Dermis blood vessel endothelial cell (primary cell): ENCODE measurements at places on chromosomes 1 and 21. TPM values are rescaled to one million over a fixed set of nuclear protein-coding genes. Genes with fewer than 3 reads are reported as not detected.

DNA sequence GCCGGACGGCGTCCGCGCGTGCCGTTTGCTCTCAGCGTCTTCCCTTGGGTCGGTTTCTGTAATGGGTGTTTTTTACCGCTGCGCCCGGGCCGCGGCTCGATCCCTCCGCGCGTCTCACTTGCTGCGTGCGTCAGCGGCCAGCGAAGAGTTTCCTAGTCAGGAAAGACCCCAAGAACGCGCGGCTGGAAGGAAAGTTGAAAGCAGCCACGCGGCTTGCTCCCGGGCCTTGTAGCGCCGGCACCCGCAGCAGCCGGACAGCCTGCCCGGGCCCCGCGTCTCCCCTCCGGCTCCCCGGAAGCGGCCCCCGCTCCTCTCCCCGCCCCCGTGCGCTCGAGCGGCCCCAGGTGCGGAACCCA, 159.8 kb downstream of the RUNX1 start:
- peak; percentile 77 for DNase-seq

- no peak for DNase-seq
Observed at GRCh38 chr1:19255288-19255687, 3.7 kb downstream of the MRTO4 start.

GRCh38 chr1:60904099-60904851, 178.1 kb upstream of the NFIA start:
- no peak for DNase-seq

The ETNK2 gene
- 9.9 and 10.7 TPM in 2 replicates for total RNA-seq

The FHL3 gene
- 12.4 and 20.2 TPM in 2 replicates for total RNA-seq
